NCI-H2029 (cell line): ENCODE measurements at places on chromosomes 13 and 19.

DNA sequence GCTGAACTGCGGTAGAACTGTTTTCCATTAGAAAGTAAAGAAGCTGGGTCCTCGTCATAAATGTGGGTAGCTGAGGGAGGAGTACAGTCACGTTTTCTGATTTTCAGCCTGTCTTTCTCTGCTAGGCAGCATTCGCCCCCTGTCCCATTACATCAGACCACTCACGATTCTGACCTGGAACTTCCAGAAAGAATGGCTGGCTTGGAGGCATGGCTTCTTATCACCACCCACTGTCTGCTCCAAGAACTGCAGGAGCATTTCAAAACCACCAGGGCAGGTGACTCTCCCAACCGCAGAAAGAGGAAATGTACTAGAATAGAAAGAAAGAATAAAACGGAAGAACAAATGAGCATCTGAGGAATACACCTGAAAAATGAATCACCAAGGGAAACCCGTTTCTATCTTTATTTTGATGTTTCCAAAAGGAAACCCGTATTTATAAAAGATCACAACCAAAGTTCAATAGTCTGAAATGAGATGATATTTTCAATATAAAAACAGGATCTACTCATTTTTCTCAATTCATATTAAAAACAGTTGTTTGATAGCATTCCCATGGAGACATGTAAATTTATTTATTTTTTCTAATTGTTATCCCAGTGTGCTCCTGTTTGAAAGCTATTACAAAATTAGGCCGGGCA is 22.1 kb upstream of the POMP start:
- peak; percentile 24 for DNase-seq

GRCh38 chr19:3551792-3552095 is 5.6 kb downstream of the MFSD12 start:
- DNase-seq, result no peak

DNA sequence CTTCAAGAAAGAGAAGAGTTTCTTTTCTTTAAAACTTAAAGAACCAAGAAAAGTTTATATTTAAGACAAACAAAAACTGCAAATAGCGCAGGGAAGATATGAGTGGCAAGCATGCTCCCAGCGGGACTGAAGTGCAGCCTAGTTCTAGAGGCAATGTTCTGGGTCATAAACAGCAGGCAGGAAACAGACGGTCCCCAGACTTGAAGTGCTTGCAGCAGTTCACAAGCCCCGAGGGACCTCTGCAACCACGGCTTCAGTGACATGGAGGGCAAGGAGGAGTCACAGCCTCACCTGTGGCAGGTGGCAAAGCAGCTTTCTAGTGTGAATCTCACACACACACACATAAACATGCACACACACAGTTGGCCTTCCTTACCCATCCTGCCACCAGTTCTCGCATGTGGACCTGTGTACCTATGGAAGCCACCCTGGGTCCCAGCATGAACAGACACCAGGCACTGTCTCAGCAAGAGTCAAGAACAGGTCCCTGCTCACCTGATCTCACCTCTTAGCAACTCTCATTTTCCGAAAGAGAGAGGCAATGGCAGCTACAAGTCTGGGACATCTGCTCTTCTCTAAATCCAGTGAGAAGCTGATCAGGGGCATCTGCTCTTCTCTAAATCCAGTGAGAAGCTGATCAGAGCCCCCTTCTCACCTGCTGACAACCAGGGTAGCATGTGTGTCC is 162.0 kb downstream of the EFNB2 start:
- DNase-seq, result peak; percentile 14

- no peak for DNase-seq
These were observed 35.5 kb upstream of the TMEM255B start for GRCh38 chr13:113723410-113724015.

DNA sequence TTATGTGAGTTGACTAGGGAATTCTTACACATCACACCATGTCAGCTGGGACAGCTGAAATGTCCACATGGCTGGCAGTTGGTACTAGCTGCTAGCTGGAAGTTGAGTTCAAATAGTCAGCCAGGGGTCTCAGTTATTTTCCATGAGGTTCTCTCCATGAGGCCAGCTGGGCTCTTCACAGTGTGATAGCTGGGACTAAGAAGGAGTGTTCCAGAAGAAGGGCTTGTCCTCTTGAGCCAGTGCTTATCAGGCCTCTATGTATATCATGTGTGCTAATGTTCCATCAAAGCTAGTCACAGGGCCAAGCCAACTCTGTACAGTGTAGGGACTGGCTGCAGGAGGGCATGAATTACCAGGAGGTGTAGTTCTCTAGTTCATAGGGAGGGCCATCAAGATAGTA is 11.8 kb downstream of the USPL1 start:
- DNase-seq, result no peak

GRCh38 chr13:48175185-48175584 is 57.8 kb upstream of the ITM2B start:
- no peak for DNase-seq

DNA sequence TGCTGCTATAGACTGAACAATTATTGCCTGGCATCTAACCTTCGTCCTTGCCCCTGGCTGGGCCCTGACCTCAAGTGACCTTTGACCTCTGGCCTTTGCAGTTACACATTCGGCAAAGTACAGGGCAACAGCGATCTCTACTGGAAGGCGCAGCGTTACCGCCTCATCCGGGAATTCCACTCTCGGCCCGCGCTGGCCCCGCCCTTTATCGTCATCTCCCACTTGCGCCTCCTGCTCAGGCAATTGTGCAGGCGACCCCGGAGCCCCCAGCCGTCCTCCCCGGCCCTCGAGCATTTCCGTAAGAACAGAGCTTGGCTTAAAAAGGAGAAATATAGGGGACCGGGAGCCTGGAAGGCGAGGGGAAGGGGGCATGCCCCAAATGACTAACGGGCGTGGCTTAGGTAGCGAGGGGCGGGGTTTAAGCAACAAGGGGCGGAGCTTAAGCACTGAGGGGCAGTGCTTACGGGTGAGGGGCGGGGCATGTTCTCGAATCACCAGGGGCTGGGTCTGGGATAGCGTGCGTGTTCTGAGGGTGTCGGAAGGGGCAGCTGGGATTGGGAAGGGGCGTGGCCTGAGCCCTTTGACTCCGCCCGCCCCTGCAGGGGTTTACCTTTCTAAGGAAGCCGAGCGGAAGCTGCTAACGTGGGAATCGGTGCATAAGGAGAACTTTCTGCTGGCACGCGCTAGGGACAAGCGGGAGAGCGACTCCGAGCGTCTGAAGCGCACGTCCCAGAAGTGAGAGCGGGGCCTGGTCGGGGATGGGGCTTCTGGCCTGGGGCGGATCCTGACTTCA is 52.7 kb downstream of the TRPM4 start:
- DNase-seq, result no peak

GRCh38 chr19:49544154-49544553 is 16.4 kb downstream of the RCN3 start:
- DNase-seq, result no peak

- no peak for DNase-seq
These were observed 15.3 kb upstream of the COLGALT1 start for GRCh38 chr19:17540174-17540573.

- no peak for DNase-seq
These were observed 44.6 kb downstream of the GJA3 start for GRCh38 chr13:20116213-20116612.

GRCh38 chr13:73129023-73129422 is 70.2 kb downstream of the KLF5 start:
- no peak for DNase-seq

DNA sequence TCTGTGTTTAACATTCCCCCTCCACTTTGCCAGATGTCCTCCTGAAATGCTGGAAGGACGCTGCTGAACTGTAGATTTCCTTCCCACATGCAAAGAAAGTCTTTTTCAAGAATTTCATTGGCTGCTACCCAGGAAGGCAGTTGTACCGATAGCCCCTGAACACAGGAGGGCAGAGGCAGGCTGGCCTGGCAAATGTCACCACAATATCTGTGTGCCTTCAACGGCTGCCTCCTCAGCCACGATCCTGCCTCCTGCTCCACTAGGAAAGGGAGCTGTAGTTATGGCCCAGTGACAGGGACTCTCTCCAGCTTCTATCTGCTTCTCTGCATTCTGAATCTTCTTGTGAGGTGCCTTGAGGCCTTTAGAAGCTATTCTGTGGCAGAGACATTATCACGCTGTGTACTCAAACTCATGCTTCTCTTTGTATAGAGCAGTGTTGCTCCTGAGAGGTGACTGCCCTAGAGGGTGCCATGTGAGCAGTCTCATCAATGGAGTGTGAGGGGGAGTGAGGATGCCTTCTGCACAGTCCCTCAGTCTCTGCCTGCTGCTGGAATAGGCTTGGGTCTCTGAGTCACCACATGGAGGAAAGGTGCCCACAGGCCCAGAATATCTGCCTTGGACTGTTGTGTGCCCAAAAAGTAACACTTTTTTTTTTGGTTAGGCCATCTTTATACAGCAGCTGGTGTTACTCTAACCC is 279.8 kb downstream of the DNAJC15 start:
- DNase-seq, result no peak
